Stimulated activated CD4-positive, alpha-beta T cell treated with anti-CD3 and anti-CD28 coated beads, TNF-alpha, amount 100 ng/mL, for 1 hour (primary cell): ENCODE measurements at places on chromosomes 6 and 20.

DNA sequence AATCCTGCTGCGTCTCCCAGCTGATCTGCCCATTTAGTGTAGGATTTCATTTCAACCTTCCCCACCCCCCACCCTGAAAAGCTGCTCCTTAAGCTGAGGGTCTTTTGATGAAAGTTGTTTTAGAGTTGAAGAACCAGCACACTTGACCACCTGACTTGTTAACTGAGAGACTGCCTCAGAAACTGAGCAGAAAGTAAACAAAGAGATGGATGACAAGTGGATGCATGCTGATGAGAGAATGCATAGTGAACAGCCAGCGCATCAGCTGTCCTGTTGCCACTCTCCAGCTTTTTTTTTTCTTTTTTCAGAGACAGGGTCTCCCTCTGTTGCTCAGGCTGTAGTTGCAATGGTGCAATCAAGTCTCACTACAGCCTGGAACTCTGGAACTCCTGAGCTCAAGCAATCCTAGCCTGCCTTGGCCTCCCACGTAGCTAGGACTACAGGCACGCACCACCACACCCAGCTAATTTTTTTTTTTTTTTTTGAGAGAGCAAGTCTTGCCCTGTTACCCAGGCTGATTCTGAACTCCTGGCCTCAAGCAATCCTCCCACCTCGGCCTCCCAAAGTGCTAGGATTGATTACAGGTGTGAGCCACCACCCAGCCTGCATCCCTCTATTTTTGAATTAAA is 9.5 kb downstream of the RPL10A start:
- DNase-seq, result no peak

DNA sequence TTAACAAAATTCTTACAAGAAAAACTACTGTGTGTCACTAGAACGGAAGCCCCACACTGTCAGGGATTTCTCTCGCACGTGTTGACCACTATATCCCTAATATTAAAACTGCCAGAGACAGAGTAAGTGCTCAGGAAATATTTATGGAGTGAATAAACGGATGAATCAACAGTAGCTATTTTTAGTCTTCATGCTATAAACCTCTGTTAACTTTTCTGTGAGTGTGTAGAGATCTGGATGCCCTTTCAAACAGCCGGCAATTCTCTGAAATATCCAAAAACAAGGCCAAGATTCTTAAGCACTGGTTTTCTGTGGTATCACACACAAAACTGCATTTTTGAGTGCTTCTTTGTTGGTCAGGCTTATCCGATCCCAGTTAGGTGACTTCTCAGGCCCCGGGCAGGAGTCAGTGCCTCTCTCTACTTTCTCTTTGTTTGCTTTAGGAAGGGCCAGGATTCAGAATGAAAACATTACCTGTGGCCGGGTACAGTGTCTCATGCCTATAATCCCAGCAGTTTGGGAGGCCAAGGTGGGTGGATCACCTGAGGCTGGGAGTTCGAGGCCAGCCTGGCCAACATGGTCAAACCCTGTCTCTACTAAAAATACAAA is 15.7 kb downstream of the ATP9A start:
- no peak for DNase-seq

GRCh38 chr6:56450882-56451739 is 191.6 kb downstream of the DST start:
- DNase-seq, result no peak

- no peak for DNase-seq
Measured at GRCh38 chr6:1244941-1245340, 67.0 kb upstream of the FOXQ1 start.

- DNase-seq, result no peak
Measured at GRCh38 chr6:63795826-63796225, 160.2 kb downstream of the PHF3 start.

- DNase-seq, result no peak
Measured at GRCh38 chr6:7617801-7618764, 28.1 kb downstream of the SNRNP48 start.
